ENCODE measurements at places on chromosomes 3 and 15. TPM values are rescaled to one million over a fixed set of nuclear protein-coding genes. Genes with fewer than 3 reads are reported as not detected.
A peak's percentile ranks its signal among the peaks of the same experiment; 100 is the strongest.

GRCh38 chr15:51299187-51300015 is 39.0 kb downstream of the CYP19A1 start:
- no peaks in the 10 kb centered on the region for H3K4me1 ChIP-seq
- DNase-seq = peak; percentile 32
- no peak overlapping the region for H3K27ac ChIP-seq
- H3K27me3 ChIP-seq = no peaks in the 10 kb centered on the region

DNA sequence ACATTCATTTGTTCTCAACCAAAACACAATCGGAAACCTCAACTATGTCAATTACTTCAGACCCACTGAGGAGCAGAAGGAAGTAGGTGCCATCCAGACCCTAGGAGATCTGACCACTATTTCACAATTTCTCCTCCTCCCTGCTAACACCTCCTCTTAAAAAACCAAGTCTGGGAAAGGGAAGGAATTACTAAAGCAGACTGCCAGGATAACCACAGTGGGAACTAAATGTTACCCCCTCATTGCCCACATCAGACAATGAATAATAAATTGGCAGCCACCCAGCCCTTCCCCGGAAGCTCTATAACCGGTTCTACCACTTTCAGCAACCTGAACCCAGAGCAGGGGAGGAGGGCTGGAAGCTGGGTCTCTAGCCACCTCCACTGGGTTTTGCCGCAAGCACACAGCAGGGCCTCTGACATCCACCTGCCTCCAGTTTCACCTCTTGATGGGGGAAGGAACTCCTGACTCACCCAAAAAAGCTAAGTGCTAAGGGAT is 17.6 kb downstream of the C15orf62 start:
- no peaks in the 10 kb centered on the region for H3K27me3 ChIP-seq
- H3K27ac ChIP-seq = peak overlapping the region; percentile 78
- H3K4me3 ChIP-seq = no peak overlapping the region
- H3K4me1 ChIP-seq = peaks cover 60% of the 10 kb centered on the region
- H3K36me3 ChIP-seq = no peaks in the 10 kb centered on the region

DNA sequence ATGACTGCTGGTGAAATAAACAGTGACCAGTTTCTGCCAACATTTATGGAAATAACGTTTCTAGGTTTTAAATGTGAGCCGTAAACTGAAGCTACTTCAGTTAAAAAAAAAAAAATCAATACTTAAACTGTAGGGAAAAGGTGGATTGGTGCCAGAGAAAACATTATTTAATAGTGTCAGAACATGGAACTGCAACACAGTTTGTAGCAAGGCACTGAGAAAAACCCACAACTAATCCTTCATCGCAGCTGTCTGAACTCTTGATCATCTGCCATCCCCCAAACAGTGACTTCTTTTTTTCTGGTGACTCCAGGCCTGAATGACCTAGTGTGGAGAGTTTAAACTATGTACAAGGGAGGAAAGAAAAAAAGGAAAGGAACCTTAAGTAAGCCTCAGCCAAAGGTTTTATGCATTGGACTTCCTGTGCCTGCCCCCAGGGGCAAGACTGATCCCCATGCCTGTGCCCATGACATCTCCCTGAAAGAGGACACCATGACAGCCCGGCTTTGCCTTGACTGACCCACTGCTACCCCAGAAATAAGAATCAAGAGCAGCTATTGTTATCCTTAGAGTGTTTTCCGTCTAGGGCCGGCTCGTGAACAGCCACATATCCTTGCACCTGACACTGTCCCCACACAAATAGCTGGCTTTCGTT is 33.1 kb downstream of the CRTAP start:
- DNase-seq = no peak
- peaks cover 39% of the 10 kb centered on the region for H3K36me3 ChIP-seq
- no peaks in the 10 kb centered on the region for H3K27me3 ChIP-seq
- peaks cover 4% of the 10 kb centered on the region for H3K4me1 ChIP-seq
- H3K27ac ChIP-seq = no peak overlapping the region

- peaks cover 4% of the 10 kb centered on the region for H3K4me1 ChIP-seq
- no peaks in the 10 kb centered on the region for H3K36me3 ChIP-seq
Observed at GRCh38 chr15:89963301-89964231, 37.6 kb upstream of the ZNF710 start.

DNA sequence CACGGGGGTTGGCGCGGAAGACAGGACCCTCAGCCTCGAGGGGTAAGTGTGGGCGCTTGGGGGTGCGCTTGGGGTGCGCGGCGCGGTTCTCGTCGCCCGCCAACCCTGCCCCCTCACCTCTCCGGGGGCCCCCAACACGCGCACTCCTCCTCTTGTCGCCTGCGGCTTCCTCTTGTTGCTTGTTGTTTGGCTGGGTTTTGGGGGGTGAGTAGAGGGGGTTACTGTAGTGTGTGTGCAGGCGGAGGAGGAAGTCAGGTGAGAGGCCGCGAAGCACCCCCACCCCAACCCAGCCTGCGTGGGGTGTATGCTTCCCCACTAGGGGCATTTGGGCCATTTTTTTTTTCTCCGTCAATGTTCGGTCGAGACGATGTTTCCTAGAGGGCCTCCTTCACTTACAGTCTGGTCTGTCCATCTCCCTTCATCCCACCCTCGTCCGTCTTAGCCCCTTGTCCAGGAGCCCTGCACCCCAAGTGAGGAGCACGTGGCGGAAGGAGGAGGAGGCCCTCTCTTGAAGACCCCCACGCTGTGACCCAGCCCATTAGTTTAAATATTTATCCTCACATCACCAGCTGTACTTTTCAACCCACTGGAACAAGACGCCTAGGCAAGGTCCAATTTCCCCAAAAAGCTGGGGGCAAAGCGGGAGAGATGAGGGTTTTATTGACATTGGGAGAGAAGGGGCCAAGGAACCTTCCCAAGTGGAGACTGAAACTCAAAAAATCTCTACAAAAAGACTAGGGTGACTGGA is 20.4 kb upstream of the SATB1 start:
- peak overlapping the region; percentile 73 for H3K4me3 ChIP-seq
- no peaks in the 10 kb centered on the region for H3K36me3 ChIP-seq
- H3K4me1 ChIP-seq = peaks cover 22% of the 10 kb centered on the region
- H3K27me3 ChIP-seq = peaks cover 23% of the 10 kb centered on the region
- peak; percentile 25 for DNase-seq

DNA sequence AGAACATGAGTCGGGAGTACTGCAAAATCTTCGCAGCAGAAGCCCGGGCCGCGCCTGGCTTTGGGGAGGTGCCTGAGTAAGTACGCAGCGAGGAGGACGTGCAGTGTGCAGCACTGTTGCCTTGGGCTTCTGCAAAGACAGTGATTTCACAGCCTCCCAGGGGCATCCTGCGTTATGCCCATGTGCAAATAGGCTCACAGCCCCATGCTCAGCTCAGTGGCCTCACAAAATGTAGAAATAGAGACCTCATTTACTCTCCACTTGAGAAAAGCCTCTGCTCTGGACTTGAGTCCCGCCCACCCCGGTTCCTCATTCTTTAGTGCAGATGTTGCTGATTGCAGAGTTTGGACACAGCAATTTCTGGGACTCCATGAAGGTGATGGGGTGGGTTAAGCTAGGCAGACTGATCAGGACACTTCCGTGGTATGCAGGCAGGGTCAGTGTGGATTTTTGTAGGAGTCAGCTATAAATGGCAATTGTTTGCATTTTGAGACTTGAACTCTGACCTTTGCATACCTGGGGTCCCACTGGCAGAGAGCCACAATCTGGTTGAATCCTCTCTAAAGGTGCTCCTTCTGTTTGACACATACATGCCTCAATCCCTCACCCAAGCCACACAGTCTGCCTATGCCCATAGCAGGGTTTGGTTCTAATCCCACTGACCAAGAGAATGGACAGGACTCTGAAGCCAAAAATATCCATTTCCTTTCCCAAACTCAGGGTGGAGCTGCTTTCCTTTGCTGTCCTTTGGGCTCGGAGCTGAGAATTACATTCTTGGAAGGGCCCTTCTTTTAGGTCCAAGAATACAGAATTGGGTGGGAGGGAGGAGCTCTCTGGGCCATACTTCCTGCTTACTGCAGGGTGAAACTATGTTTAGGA is 20.7 kb upstream of the SLC28A1 start:
- H3K4me3 ChIP-seq = no peak overlapping the region
- H3K27ac ChIP-seq = no peak overlapping the region

Gene CLSTN2
- 5.4 TPM for total RNA-seq

Data from stomach (tissue), 19 donors.